Natural killer cell (primary cell): ENCODE measurements at places on chromosomes 4 and X. TPM values are rescaled to one million over a fixed set of nuclear protein-coding genes. Genes with fewer than 3 reads are reported as not detected.
A peak's percentile ranks its signal among the peaks of the same experiment; 100 is the strongest.

The PPEF2 gene
- 0.33 TPM for total RNA-seq

GRCh38 chrX:14956813-14957582 lies 83.8 kb downstream of the MOSPD2 start:
- DNase-seq, result no peak

The PRDM5 gene
- not detected for total RNA-seq

The GSPT2 gene
- total RNA-seq, result 8.0 TPM

- no peak for DNase-seq
Observed at GRCh38 chr4:151355155-151355554, 29.8 kb upstream of the SH3D19 start.

DNA sequence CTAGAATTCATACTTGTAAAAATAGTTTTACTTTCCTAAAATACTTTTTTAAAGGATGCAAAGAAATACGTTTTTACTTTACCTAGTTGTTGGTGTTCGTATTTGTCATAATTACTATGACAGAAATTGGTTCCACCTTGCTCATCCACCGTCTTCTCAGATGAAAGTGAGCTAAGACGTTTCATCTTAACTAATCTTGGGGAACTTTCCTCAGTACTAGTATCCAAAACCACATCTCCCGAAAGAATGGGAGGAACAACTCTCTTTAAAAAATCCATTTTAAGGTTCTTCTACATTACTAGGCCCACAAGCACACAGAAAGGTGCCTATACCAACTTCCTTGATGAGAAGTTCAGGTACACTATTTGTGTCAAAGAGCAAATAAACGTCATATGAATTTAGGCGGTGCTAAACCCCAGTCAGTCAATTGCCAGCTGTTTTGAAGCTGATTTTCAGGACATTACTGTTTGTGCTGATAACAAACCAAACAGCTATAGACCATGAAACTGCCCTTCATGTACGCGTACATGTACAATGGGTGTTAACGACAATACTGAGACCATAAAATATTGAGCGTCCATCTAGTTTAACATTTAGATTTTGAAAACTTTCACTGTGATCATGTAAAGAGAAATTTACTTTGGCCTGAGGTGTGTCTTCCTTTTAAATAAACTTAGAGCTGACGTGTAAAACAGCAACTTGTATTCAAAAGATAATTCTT lies 99.1 kb downstream of the FRYL start:
- no peak for DNase-seq

The CTAG2 gene
- total RNA-seq, result not detected

GRCh38 chr4:108906006-108906405 lies 143.2 kb upstream of the ETNPPL start:
- no peak for DNase-seq

- DNase-seq, result no peak
Observed at GRCh38 chr4:153110739-153111138, 93.5 kb upstream of the TRIM2 start.

The CCDC120 gene
- 13.0 TPM for total RNA-seq

DNA sequence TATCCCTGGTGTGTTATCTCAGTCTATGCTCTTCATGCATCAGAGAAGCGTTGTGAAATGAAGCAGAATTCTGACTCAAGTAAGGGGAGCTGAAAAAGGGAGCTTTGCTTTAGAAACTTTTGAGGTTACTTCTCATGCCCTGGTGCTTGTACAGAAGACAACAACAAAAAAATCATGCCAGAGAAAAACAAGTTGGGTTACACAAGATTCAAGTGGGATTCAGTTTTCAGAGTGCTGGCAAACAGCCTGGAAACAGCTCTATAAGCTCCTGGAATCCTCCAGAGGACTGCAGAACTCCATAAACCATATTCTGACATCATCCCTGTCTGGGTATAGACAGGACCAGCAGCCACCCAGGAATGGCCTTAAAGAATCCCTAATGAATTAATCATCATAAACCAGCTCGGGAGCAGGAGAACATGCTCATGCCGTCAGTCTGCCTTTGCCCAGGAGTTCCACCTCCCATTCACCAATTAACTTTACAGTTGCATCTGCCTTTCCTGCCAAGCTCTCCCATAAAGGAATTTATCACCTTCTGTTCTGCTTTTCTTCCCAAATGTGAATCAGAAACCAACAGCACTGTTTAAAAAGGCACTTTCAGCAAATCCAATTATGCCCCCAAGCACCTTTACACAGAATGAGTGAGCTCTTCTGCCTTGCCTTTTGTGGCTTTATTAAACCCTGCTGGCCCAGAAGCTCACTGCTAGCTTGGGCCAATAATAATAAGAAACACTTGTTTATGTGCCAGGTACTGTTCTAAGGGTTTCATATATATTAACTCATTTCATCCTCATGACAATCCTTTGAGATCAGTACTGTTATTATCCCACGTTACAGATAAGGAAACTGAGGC lies 54.5 kb upstream of the FBXW7 start:
- no peak for DNase-seq

DNA sequence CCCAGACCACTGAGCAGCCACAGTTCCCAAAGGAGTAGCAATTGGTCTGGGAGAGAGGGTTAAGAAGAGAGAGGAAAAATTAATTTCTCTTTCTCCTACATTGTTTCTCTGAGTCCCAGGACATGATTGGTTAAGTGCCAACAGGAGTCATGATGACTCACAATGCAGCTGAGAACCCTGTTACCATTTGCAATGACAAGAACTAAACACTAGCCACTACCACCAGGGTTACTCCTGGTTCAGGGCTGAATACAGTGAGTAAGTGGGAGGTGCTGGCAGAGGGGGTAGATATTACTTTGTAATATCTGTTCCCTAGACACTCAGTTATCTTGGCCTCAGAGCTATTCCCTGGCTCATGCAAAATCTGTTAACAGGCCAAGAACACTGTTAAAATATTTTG lies 18.0 kb downstream of the ETDC start:
- no peak for DNase-seq

GRCh38 chr4:159607809-159608208 lies 504.9 kb downstream of the RAPGEF2 start:
- no peak for DNase-seq

The SOX3 gene
- total RNA-seq, result not detected

DNA sequence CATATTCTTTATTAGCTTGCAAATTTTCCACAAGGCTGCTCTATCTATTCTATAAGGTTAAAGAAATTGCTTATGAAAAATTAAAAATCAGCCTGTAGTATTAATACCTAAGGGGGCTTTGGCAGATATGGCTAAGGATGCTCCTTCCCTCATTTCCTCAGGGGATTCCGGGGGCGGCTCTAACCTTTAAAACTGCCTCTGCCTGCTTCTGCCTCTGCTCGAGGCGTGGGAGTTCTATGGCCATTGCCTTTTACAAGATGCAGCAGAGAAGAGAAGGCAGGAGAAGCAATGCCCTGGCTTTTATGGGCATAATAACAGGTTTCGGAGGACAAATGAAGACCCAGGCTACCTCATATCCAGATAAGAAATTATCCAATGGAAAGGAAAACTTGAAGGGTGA lies 8.6 kb upstream of the CDKN2AIP start:
- no peak for DNase-seq

- DNase-seq, result no peak
Observed at GRCh38 chr4:53886090-53886489, 178.3 kb downstream of the CHIC2 start.

DNA sequence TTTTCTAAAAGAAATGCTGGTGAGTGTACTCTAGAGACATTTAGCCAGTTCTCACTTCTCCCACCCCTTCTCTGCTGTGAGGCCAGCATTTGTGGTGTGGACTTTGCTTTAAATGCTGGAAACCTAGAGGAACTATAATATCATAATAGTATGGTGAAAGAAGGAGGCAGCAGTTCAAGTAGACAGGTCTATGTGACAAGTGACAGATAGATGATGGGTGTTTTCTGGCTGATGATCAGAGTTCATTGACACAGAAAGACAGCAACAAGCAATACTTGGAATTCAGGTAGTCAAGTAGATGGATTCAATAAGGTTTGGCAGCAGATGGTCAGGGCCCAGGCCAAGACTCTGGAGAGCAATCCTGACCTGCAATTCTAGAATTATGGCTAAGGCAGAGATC lies 317.5 kb downstream of the PCDH7 start:
- DNase-seq, result no peak

The ANKRD50 gene
- 0.90 TPM for total RNA-seq

DNA sequence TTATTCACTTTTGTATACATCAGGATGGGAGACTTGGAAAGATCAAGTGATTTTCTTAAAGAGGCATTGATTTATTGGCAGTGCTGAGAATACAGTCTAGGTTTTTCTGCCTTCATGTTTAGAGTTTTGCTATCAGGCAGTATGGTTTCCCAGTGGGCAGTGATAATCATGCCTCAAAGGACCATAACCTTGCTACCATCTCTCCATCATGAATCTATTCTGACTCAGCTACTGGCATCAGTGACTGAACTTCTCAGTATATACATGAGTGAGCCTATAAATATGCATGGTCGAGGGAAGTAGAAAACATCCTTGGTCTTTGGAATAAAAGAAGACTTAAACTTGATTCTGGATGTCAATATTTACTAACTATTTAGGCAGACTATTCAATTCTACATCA lies 562.0 kb upstream of the AADAT start:
- DNase-seq, result no peak

- DNase-seq, result no peak
Observed at GRCh38 chrX:80430826-80431504, 10.7 kb downstream of the TENT5D start.

The SEC31A gene
- total RNA-seq, result 177 TPM

The NLGN4X gene
- total RNA-seq, result not detected

- no peak for DNase-seq
Observed at GRCh38 chr4:99835942-99836341, 19.3 kb downstream of the DAPP1 start.

DNA sequence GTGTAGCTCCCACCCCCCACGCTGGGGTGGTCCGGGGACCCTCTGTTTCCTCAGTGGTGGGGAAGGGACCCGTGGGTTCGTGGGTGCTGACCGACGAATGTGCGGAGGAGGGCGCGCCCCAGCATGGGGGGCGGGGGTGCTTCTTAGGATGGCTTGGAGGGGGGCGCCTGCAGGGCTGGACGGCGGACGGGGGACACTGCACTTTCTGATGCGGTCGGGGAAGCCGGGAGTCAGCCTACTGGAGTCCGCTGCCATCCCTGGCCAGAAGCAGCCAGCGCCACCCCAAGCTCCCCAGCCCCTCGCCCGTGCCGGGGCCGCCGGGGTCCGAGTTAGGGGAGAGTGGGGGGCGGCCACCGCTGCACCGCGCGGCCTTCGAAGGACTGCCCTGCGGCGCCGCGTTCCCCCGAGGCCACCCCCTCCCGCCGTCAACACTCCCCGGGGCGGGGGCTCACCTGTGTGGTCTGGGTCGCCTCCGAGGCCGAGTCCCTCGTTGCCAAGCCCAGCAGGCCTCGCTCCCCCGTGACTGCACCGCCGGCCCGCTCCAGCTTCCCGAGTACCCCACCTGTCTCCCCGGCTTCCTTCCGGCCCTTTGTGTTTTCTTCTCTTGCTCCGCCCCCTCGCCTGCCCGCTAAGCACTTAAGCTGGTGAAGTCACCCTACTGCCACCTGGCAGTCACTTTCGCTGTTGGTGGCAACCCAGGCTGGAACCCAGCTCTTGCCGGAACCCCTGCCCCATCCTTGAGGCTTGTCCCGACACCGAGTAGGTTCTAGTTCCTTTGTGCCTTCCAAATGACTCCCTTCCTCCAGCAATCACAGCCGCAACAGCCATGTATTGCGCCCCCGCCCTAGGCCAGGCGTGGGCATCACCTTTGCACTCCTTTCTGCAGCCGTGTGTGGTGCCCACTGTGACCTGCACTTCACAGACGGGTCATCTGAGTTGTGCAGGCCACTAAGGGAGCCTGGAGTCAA lies at the start of gene OCIAD2:
TSS of gene OCIAD2 (minus strand) at position 569 of the 968 bp plus-strand sequence. CDS start 2,225 bp downstream, outside the sequence.
- DNase-seq, result peak; percentile 92

DNA sequence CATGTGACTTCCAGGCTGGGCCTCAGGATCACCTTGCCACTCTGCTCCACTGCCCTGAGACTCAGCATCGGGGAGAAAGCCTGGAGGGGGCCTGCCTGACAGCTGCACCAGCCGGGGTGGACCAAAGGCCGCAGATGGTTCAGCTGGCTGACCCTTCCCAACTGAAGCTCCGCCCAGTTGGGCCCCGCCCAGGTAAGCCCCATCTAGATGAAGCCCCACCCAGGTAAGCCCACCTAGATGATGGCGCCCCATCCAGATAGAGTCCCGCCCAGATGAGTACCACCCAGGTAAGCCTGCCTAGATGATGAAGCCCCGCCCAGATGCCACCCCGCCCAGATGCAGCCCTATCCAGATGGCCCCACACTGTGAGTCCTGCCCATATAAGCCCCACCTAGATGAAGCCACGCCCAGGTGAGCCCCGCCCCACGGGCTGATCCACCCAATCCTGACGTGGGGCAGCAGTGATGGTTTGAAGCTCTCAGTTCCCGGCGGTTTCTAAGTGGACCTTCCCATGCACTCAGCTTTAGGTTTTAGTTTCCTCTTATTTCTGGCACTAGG lies 10.0 kb downstream of the ZFYVE28 start:
- no peak for DNase-seq

DNA sequence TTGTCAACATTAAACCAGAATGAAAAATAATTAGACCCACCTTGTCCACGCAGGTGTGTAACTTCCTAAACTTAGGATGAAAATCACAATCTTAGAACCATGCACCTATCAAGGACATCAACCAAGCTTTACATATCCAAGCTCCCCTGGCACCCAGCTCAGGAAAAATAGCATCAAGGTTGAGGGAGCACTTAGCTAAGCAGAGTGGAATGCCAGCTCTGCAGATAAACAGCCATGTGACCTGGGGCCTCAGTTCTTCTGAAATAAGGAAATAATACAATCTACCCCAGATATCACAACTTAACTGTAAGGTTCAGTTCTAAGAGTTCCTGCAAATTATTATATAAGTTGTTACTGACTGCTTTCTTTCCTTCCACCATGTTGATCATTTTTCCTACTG lies 64.7 kb downstream of the DHX15 start:
- DNase-seq, result no peak

The CCDC160 gene
- not detected for total RNA-seq

- no peak for DNase-seq
Observed at GRCh38 chr4:84966382-84967242, at the start of gene WDFY3. Gene WDFY3 (minus strand): TSS chr4:84966690. CDS start chr4:84860591, 106,099 bp downstream.

DNA sequence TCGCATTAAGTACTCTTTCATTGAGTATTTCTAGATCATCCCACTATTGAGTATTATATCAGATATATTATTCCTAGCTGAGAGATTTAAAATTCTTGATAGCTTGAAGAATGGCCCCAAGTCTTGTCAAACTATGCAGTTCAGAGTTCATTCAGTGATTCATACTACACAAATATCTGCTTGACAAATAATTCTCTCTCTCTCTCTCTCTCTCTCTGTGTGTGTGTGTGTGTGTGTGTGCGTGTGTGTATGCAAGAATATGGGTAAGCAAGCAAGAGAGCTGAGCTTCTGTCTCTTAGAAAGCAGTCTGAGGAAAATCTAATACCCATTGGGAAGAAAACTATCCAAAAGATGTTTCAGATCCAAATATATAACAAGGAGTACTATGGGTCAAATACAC lies 142.0 kb downstream of the SLC10A7 start:
- no peak for DNase-seq

- no peak for DNase-seq
Observed at GRCh38 chrX:38636949-38637819, 75.8 kb downstream of the TSPAN7 start.

The SPANXB1 gene
- not detected for total RNA-seq

- DNase-seq, result no peak
Observed at GRCh38 chr4:150149381-150149780, 71.1 kb downstream of the DCLK2 start.

The SORCS2 gene
- 1.2 TPM for total RNA-seq
